ENCODE measurements at places on chromosomes 1 and 21.

GRCh38 chr1:41404308-41404761 lies 43.1 kb downstream of the FOXO6 start:
- DNase-seq: no peak

DNA sequence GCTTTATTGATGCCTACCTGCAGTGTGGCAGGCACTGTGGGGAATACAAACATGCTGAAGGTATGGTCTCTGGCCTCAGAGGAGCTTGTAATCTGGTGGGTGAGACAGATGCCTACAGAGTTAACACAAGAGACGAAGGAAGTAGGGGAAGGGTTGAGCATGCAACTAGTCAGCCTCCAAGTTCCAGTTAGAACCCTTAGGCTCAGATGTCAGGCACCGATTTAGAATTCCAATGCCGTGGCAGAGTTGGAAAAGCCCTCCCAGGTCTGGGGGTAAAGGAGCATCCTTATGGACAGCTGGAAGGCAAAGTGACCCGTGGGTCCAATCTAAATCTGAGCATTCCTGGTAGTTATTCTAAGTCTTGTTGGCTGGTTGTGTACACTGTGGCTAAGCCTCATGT lies 132.9 kb upstream of the GJB5 start:
- DNase-seq: no peak

- DNase-seq: no peak
Observed at GRCh38 chr1:167056529-167057231, 33.5 kb downstream of the GPA33 start.

DNA sequence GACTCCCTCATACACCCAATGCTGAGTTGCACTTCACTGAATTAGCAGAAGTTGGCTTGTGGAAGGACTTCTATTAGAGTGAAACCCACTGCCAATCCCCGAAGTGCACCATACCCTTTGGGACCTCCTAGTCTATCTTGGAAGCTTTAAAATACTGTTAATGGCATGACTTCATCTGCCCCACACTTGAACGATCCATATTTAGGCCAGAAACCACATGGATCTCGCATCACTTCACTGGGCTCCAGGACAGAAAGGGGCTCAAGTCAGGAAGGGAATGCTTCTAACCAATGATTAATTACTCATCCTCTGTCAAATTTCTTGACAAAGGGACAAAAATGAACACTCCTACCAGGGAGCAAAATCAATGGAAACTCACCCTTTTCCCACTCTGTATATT lies 69.1 kb downstream of the BCAR3 start:
- no peak for DNase-seq

DNA sequence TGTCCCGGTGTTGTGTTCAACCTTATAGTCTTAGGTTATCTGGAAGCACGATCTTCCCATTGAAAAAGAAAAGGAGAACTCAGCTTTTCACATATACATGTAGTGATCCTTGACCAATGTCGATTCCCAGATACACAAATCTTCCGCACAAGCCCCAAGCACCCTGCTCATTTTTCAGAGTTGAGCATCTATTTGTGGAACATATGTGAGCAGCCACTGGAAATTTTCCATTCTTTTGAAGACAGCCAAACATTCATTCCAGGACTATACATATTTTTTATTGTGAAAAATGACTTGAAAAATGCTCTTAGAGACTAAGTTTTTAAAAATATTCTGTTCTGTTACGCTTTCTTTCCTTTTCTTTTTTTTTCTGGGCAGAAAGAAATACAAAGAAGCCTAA lies 371.9 kb downstream of the RGS7 start:
- DNase-seq: no peak

GRCh38 chr1:229092377-229093237 lies 178.3 kb upstream of the RAB4A start:
- DNase-seq: no peak

- no peak for DNase-seq
Observed at GRCh38 chr1:227798078-227798802, 17.2 kb upstream of the PRSS38 start.

DNA sequence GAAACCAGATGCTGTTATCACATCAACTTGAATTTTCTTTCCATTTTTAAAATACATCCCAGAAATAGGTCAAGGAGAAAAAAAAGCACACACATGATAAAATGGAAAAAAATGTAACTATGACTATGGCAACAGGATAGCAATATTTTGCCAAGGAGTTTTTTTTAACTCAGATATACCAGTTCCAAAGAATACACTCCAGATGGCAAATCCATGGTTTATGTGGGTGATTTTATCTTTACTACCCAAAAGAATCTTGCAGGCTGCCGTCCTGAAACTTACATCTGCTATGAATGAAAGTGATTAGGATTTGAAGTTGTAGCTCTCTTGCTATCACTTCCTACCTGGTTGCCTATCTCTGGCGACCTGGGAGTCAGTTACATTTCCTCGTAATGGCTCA lies 91.0 kb upstream of the PLPPR4 start:
- no peak for DNase-seq
